ENCODE measurements at places on chromosomes 1 and 21.

DNA sequence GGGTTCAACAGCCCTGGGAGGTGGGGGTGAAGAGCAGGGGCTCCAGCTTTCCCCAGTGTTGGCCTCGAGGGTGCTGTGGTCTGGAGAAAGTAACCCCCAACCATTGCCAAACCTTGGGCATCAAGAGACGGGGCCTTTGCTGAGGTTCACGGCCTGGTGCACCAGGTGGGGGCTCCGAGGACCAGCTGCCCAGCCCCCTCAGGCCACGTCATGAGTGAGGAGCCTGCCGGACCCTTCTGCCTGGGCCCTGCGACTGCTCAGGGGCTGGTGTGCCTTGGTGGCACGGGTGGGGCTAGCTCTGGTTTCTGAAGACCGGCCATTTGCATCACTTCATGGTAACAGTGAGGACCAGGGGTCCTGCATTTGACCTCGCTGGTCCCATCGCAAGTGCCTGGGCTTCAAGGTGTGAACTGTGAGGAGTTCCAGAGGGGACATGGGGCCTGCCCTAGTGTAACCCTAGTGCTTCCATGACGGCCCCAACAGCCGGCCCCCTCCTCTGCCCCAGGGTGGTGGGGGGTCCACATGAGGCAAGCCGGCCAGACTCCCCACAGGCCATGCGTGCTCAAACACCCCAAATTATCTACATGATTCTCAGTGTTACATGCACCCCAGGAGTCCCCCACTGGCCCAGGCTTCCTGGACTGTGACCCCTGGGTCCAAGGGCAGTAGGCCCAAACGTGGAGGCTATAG, 13.5 kb downstream of the MORN1 start:
- no peak for DNase-seq

DNA sequence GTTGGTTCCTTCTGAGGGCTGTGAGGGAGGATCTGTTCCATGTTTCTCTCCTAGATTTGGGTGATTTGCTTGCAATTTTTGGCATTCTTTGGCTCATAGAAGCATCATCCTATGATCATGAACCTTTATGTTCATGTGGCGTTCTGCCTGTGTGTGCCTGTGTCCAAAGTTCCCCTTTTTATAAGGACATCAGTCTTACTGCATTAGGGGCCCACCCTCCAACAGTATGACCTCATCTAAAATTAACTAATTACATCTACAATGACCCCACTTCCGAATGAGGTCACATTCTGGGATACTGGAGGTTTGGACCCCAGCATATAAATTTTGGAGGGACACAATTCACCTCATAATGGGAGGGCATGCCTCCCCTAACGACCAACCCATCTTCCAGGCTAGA, 12.8 kb upstream of the CAMK1G start:
- no peak for DNase-seq

DNA sequence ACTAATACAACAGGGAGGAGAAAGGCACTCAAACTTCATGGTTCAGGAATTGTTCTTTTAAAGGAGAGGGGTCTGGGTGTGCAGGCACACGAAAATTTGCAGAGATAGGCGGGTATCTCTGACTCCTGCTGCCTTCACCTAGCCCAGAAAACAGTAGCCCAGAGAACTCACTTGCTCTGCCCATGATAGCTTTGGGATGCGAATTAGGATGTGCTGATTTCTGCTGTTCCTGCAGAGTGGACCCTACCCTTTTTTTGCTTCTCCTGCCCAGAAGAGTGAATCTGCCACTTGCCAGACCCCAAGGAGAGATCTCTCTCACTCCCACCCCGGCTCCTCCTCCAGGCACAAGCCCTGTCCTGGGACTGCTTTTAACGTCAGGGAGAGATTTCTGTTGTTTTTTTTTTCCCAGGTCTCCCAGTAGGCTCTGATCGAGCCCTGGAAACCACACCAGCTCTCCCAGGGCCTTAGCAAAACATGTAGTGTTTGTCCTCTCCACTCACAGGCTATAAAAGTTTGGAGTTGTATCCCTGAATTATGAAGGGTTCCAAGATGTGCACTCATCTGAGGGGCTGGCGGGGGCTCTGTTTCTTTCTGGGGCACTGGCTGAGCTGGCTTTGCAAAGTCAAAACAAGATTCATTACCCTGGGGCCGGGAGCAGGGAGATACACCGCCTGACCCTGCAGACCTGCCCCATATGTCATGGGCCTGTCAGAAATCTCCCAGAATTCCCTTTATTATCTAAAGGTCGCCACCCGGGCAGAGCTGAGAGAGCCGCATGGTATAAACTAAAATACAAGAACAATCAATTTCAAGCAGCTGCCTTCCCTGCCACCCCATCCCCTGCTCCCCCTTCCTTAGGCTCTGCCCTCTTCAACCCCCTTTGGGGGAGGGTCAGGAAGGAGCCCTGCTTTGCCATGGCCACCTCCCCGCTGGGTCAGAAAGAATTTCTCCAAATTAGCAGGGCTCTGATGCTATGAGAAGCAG, 17.9 kb downstream of the PLXNA2 start:
- no peak for DNase-seq

DNA sequence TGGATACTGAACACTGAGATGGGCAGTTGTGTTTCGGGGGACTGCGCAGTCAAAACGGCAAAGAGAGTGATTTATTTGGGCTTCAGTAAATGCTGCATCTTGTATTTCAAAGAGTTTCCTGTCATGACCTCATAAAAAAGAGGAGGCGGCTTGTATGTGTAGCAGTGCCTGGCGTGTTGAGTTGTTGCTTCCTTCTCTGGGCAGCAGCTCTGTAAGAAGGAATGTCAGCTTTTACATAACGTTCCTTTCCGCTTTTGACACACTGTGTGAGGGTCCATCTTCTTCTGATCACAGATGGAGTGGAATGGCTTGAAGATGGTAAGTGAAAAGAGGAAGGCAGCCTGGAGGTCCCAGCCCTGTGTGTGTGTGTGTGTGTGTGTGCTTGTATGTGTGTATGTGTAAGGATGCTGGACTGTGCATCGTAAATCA, 941 bp downstream of the ELAVL4 start:
- DNase-seq, result no peak

DNA sequence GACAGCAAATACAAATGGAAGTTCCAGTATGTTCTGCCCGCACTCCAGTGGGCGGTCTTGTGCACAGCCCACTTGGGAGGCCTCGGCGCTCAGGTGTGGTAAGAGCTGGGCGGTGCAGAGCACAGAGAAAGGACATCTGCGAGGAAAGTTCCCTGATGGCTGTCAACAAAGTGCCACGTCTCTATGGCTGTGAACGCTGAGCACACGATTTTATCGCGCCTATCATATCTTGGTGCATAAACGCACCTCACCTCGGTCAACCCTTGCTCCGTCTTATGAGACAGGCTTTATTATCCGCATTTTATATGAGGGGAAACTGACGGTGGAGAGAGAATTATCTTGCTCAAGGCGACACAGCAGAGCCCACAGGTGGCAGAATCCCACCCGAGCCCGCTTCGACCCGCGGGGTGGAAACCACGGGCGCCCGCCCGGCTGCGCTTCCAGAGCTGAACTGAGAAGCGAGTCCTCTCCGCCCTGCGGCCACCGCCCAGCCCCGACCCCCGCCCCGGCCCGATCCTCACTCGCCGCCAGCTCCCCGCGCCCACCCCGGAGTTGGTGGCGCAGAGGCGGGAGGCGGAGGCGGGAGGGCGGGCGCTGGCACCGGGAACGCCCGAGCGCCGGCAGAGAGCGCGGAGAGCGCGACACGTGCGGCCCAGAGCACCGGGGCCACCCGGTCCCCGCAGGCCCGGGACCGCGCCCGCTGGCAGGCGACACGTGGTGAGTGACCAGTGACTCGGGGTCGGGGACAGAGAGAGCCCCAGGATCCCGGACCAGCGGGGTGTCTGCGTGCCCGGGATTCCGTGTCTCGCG, at the start of gene IL12RB2:
Gene IL12RB2, plus strand, starts transcription at position 623 of the 810 bp plus-strand sequence. CDS start 12,496 bp downstream, outside the sequence.
- DNase-seq, result no peak

GRCh38 chr1:196897158-196897828, 9.4 kb downstream of the CFHR4 start:
- DNase-seq, result no peak

GRCh38 chr21:45267390-45267760, 20.3 kb downstream of the POFUT2 start:
- DNase-seq, result no peak

GRCh38 chr1:209815931-209816341, 10.0 kb upstream of the IRF6 start:
- DNase-seq, result no peak

- peak; percentile 85 for DNase-seq
These were observed 2.0 kb upstream of the EFNA4 start for GRCh38 chr1:155061381-155062150.

- no peak for DNase-seq
These were observed 596 bp downstream of the ITGB2 start for GRCh38 chr21:44919913-44920693.

GRCh38 chr21:28884481-28884880, 108.2 kb downstream of the LTN1 start:
- DNase-seq, result no peak

- no peak for DNase-seq
These were observed 72.1 kb downstream of the SYT14 start for GRCh38 chr1:210010161-210010560.

GRCh38 chr21:44433791-44434567, 21.3 kb upstream of the LRRC3 start:
- no peak for DNase-seq

DNA sequence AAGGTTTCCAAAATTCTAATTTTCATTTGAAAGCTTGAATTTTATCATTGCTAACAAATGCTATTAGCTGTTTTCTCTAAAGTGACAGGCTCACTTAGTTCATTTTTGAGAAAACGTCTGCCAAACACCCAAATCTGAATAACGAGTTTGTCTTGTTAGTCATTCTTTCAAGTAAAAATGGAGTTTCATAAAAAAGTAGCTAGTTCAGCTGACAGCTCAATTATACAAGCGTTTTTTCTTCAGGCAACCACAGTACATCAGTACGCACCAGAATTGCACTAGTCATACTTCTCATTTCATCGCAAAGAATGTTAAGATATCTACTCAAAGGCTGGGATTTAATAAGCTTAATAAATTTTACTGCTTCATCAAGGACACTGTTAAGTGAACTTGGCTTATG, 72.3 kb upstream of the SLFNL1 start:
- DNase-seq, result no peak

GRCh38 chr1:178690496-178690895, 34.5 kb upstream of the RALGPS2 start:
- no peak for DNase-seq

- peak; percentile 13 for DNase-seq
These were observed 130.0 kb upstream of the KCNJ15 start for GRCh38 chr21:38126666-38127303.

- no peak for DNase-seq
These were observed 75.1 kb upstream of the NRIP1 start for GRCh38 chr21:15139898-15140297.

- no peak for DNase-seq
These were observed 87.2 kb downstream of the MAN1C1 start for GRCh38 chr1:25703671-25704266.

- DNase-seq, result no peak
These were observed 65.2 kb downstream of the FAAP20 start for GRCh38 chr1:2129256-2129943.

DNA sequence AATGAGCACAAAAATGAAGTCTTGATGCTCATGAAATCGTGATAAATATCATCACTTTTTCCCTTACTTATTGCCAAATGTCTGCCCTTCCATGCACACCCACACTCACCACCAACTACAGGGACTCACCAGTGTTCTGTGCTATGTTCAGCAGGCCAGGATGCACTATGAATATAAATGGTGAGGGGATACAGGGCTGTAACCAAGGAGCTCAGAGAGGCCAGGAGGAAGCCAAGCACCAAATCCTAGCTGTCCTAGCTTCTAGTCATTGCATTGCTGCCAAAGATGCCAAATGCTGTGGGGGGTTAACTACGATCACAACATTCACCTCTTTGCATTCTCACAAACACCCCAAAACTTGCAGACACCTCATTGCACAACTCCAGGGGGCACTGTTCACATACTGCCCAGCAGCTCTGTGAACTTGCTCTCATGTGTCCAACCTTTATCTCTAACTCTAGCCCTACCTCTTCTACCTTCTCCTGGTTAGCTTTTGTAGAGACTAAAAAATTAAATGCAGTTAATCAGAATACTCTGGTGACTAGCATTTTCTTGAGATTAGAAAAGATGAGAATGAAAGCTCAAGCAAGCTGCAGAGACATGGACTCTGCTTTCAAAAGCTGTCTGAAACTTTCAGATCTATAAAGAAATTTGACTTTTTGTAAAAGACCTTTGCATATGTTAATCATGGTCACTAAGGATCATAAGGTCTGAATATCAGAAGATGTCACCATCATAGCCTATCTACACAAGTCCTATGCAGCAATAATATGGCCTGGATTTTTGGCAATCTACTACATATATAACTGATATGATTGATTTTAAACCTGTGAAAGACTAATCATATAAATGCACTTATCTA, 13.9 kb upstream of the KIF14 start:
- DNase-seq, result no peak

DNA sequence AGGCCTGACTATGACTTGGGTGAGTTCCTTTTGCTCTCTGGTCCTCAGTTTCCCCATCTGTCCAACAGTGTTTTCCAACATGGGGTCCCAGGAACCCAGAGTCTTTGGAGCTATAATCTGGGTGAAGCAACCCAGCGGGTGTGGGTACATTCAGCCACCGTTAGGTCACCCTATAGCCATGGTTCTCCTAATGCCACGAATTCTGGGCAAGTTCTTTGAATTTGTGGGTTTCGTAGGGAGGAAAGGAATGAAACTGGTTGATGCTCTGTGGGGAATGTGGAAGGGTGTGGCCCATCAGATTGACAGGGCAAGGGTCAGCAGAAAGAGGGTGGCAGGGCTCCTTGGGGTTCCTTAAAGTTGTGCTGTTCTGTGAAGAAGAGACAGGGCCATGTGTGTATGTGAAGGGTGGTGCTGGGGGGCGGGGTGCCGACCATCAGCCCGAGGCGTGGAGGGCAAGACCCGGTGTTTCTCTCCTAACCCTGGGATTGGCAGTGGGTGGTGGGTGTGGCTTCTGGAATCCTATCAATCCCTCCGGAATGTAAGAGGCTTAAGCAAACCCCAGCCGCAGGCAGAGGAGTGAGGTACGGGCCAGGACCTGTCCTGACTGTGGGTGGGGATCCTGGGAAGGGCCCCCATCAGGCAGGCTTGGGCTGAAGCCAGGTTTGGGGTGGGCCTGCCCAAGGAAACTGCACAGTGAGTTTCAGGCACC, 35.5 kb upstream of the ZNF362 start:
- no peak for DNase-seq

DNA sequence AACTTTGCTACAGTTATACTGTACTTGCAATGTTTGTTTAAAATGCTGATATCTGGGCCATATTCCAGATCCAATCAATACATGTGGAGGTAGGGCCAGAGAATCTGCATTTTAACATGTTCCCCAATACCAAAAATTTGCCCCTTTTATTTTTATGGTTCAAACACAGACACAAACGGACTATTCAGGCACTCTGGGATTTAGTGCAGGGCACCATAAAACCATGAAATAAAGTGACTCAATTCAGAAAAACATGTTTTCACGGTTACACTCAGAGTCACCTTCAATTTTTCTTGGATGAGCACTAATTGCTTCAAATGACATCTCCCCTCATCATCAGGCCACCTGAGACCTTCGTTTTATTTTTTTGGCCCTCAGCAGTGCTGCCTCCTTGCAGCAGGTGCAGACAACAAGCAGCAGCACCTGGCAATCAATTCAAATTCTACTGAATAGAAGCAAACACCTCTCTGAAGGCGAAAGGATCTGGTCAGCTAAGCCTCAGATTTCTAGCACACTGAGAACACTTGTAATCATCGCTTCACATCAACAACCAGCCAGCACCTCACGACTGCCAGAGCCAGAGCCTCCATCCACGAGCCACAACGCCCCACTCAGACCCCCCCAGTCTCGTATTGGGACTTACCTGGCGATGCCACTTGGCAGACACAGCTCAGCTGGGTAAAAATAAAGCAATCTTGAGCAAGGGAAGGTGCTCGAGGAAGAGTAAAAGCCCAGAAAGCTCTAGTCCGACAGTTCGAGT, 1.1 kb downstream of the ERO1B start:
- DNase-seq, result no peak

Data from NCI-H1048 (cell line).